ENCODE measurements at places on chromosomes 11 and 22.

DNA sequence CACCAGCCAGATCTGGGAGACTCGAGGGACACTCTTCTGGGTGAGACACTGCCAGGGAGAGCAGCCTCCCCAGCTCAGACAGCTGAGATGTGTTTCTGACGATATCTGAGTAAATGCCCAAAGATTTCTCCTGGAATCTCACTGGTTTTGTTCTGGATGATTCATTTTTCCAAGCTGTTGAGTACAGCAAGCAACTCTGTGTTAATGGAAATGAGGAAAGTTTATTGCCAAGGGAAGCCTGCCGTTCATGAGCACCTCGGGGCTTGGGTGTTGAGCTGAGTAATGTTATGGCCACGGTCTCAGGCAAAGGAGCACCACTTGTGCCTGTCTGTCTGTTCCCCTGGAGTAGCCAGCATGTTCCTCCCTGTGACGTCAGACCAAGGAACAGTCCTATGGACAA, 1132.4 kb downstream of the BRD1 start:
- DNase-seq, result no peak

GRCh38 chr11:12329169-12329568, 48.2 kb upstream of the PARVA start:
- no peak for DNase-seq

- DNase-seq, result no peak
These were observed 689 bp upstream of the TMEM126A start for GRCh38 chr11:85647078-85647477.

GRCh38 chr11:61972672-61973475, 5.4 kb upstream of the FTH1 start:
- DNase-seq, result no peak

DNA sequence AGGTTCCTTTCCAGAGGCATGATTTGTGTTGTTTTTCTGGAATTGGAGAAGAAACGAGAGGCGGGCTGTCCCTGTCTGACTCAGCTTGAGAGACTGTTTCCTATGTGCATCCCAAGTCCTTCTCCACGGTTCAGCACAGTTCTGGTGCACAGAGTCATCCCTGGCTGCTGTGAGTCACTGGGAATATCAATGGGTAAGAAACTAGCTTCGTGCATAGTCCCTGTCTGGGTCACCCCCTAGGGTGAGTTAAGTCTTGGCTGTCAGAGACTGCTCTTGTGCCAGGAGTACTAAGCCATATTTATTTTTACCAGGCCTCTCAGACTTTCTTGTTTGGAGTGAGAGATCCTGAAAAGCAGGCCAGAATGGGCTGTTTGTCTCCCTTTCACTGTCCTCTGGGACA, 2.4 kb upstream of the LRP4 start:
- no peak for DNase-seq

- no peak for DNase-seq
These were observed 41.2 kb upstream of the LYVE1 start for GRCh38 chr11:10609636-10610035.

DNA sequence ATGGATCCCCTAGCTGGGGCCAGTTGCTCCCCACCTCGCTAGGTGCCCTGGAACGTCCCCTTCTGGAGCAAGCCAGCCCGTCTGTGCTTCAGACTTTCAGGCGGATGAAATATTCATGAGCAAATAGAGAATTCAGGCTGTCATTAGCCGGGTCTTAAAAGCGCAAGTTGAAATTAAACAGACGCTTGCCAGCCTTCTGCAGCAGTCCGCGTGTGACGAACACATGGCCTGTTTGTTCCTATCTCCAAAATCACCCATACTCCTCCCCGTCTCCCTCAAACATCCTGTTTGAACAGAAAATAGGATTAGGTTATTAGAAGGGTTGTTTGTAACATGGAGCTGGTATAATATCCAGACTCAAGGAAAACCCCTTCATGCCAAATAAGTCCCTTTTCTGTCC, 38.7 kb downstream of the MYO18B start:
- no peak for DNase-seq

DNA sequence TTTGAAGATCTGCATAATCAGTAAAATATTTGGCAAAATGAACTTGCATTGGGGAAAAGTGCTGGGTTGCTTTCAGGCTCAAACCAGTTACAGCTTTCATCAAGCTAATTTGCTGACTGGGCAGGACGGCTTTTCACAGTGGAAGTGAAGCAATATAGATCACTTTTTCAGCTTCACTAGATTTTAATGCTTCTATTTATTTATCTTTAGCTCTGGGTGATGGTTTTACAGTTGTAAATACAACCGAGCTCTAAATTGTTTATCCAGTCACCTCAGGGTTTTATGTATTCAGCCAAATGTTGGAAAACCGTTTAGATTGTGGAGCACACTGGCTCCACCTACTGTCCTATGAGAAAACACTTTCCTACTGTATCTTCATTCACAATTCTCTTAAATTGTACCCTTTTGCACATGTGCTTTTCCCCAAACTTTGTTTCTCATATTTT, 58.2 kb downstream of the ACER3 start:
- no peak for DNase-seq

DNA sequence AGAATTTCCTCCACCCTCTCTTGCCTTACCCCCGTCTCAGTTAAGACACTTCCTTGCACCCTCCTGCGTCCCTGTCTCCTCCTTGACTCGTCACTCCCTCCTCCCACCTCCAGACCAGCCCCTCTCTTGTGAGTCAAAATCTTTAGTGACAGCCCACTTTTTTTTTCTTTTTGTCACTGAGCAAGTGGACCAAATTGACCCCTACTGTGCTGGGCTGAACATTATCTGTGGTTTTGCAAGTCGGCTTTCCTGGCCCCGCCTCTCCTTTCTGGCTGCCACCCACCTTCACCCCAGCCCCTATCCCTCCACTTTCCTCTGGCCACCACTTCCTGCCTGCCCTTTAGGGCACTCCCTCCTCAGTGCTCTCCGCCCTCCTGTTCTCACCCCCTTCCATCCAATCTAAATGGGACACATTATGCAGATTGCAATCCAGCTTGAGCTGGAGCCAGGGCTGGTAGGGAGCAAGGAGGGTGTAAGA, at the start of gene APLNR:
Gene APLNR, minus strand, starts transcription at position 47 of the 478 bp plus-strand sequence. CDS start 246 bp downstream, outside the sequence.
- DNase-seq, result no peak

DNA sequence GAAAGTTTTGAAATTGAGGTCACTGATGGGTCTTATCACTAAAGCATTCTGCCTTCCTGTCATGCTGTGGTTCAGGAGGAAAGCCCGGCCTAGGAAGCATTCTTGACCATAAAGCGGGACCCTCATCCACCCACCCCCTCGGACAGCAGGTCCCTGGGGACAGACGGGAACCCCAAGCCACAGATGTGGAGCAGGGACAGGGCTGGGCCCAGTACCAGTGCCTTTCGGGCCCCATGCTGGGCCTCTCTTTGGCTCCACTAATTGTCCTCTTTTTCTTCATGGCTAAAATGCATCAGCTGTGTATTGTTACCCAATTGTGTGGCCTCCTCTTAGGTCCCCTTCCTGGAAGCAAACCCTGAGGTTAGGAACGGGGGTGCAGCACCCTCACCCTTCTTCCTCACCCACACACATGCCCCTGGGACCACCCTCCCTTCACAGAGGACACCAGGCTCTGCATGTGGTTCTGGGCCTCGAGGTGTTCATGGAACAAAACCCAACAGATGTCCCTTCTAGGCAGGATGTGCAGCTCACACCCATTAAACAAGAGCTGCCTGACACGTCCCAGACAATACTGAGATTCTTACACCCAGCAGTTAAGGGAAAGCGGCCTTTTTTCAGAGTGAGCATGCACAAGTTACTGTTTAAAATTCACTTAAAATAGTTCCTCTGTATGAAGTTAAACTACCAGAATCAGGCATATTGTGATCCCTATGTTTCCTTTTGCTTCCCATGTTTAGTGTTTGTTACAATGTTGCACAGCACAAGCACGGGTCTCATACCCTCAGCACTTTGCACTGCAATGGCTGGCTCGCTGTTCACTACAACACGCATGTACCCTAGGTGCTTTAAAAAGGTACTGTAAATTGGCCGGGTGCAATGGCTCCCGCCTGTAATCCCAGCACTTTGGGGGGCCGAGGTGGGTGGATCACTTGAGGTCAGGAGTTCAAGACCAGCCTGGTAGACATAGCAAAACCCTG, 807.6 kb downstream of the BRD1 start:
- DNase-seq, result no peak

- no peak for DNase-seq
These were observed 31.9 kb upstream of the RTL6 start for GRCh38 chr22:44529827-44530523.

- no peak for DNase-seq
These were observed 2.7 kb upstream of the IGSF22 start for GRCh38 chr11:18728658-18729057.

DNA sequence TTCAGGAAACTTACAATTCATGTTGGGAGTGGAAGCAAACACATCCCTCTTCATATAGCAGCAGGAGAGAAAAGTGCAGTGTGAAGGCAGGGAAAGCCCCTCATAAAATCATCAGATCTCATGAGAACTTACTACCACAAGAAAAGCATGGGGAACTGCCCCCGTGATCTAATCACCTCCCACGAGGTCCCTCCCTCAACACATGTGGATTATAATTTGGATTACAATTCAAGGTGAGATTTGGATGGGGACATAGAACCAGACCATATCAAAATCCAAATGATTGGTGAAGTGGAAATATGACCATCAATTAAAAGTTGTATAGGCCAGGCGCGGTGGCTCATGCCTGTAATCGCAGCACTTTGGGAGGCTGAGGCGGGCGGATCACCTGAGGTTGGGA, 1268.0 kb downstream of the JRKL start:
- no peak for DNase-seq

GRCh38 chr22:25404928-25405816, 159.3 kb upstream of the GRK3 start:
- peak; percentile 35 for DNase-seq

DNA sequence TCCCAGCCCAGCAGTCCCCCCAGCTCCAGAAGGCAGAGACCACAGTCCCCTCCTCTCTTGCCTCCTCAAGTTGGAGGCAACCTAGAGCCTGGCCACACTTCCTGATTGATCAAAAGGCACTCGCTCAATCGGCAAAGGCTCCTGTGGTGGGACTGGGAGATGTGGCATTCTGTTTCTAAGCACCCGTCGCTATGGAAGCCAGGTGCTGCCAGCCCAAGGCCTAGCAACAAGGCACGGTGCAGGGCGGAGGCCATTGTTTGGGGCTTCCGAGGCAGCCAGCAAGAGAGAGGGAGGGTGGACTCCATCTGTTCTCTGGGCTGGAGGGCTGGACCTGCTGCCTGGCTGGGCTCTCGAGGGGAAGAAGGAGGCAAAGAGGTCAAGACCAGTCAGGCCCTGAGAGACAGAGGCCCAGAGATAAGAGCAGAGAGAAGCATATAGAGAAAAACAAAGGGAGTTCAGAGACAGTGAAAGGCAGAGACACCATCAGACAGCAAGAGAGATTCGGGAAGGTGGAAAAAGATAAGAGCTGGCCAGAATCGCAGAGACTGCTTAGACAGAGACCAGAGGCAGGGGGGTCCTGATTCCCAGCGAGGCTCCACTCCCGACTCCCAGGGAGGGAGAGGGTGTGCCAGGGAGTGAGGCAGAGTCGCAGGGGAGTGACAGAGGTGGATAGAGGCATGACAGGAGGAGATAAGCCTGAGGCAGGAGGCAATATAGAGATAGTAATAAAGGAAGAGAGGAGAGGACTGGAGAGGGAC, 21.2 kb downstream of the PDE2A start:
- no peak for DNase-seq

GRCh38 chr22:30023099-30023660, 57.1 kb upstream of the HORMAD2 start:
- no peak for DNase-seq

- DNase-seq, result no peak
These were observed 5.1 kb downstream of the CHEK2 start for GRCh38 chr22:28736301-28737155.

DNA sequence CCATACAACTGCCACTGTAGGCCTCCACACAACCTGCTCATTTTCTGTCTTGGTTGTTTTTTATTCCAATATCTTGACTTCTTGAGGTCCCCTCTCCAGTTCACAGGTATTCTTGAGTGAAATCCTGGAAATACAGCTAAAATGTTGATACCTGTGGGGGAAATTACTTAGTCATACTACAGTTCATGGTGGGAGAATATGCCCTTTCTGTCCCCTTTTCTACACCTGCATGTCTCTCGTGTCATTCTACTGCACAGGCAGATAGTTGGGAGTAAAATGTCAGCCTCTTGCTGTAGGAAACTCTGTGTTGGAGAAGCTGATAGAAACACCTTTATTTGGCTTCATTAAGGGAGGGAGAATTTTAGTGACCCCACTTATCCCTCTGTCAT, 4.6 kb downstream of the OOSP4A start:
- DNase-seq, result no peak

- no peak for DNase-seq
These were observed 30.4 kb upstream of the IGSF9B start for GRCh38 chr11:133987171-133987570.

DNA sequence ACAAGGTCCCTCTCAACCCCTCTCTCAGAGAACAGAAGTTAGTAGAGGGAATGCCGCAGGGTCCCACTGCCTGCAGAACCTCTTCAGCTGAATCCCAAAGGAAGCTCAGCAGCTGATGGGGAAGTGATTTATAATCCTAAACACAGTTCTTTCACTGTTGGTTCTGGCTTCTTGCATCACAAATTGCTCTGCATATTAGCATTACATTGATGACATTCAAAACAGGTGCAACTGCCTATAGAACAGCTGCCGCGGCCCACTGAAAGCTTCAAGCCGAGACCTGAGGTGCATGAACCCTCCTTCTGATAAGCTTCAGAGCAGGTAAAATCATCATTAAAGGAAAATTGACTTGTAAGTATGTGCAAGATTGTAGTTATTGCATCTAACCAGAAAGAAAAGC, 75.2 kb upstream of the KIRREL3 start:
- DNase-seq, result no peak

All from stimulated activated CD4-positive, alpha-beta T cell treated with anti-CD3 and anti-CD28 coated beads, Interleukin-1b, Interleukin-23, amount 100 ng/mL, for 24 hours (primary cell).